ENCODE measurements at places on chromosomes 3 and 15. TPM values are rescaled to one million over a fixed set of nuclear protein-coding genes. Genes with fewer than 3 reads are reported as not detected.

ROPN1B gene
- total RNA-seq, result not detected

CHAC1 gene
- 25.8 TPM for total RNA-seq

PRR20G gene
- not detected for total RNA-seq

ARL13B gene
- total RNA-seq, result 7.8 TPM

RASL12 gene
- total RNA-seq, result not detected

MFSD1 gene
- 61.6 TPM for total RNA-seq

SOX14 gene
- total RNA-seq, result not detected

PTPRG gene
- 34.7 TPM for total RNA-seq

NCEH1 gene
- total RNA-seq, result 45.2 TPM

ITGB5 gene
- 211 TPM for total RNA-seq

DNA sequence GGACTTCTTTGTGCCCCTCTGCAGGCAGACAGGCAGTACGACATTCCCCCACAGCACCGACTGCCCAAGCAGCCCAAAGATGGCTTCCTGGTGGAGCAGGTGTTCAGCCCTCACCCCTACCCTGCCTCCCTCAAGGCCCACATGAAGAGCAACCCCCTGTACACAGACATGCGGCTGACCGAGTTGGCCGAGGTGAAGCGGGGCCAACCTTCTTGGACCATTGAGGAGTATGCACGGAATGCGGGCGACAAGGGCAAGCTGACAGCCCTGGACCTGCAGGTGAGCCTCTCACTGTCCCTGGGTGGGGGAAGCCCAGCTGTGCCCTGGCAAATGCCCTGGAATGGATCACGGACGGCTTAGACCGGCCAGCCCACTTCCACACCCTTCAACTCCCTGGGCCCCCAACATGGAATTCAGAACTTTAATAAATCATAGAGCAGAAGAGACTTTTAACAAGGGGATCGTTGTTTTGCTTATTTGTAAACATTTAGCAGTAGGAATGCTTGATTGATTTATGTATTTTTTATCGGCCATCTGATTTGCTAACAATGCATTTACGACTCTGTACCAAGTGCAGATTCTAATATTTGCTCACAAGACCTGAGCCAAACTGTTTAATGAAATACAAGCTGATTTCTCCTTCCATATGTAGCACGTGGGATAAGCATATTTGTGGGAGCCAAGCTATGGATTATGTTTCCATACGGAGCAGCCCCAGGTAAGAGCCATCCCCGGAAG, 31.1 kb downstream of the MINAR1 start:
- no peak for DNase-seq
- H3K4me3 ChIP-seq, result no peak overlapping the region
- no peak overlapping the region for H3K27ac ChIP-seq
- H3K4me1 ChIP-seq, result no peaks in the 10 kb centered on the region
- H3K36me3 ChIP-seq, result no peaks in the 10 kb centered on the region

- H3K27ac ChIP-seq, result no peak overlapping the region
- H3K27me3 ChIP-seq, result peaks cover 2% of the 10 kb centered on the region
- no peak for DNase-seq
- no peak overlapping the region for H3K4me3 ChIP-seq
Observed at GRCh38 chr3:12585181-12585580, 28.3 kb downstream of the MKRN2 start.

DNA sequence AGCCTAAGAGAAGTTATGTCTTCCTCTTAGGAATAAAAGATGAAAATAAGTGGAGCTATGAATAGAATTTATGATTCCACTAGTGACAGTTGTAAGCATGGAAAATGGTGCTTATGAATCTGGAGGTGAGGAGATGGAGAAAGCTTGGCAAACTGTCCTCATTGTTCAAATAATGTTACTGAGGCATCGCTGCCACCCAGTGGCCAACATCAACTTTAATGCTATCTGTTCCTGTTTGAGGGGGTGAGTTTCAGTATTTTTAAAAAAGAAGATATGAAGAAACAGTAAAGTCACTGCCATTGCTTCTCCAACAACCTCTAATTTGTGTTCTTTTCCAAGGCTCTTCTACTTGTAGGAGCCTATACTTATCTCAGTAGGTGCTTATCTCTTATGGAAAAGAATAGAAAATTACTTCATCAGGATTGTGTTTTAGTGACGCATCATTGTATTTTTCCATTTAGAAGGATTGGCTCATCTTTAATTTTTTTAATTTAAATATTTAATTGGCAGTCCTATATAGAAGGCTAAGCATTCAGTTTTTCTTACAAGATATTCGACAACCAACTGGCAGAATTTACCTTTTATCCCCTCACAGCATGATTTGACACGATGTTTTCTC, 260.4 kb upstream of the P2RY1 start:
- peaks cover 6% of the 10 kb centered on the region for H3K27me3 ChIP-seq
- no peaks in the 10 kb centered on the region for H3K36me3 ChIP-seq
- no peak overlapping the region for H3K27ac ChIP-seq
- DNase-seq, result peak; percentile 47
- H3K4me3 ChIP-seq, result no peak overlapping the region

DNA sequence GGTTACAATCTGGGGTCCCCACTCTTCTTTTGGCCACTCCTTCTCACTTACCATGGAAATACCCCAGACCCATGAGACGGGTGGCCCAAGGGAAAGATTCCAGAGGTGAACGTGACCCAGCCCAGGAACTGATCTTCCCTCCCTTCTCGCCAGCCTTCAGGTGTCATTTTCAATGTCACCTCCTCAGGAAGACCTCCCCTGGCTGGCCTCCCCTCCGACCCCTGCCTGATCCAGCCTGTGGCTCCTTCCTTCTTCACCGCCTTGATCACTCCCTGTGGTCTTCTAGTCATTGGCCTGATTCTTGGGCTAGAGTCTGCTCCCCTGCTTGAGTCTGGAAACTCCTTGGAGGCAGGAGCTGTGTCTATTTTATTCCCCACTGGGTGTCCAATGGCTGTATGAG, 146.1 kb downstream of the SMAD6 start:
- H3K36me3 ChIP-seq, result no peaks in the 10 kb centered on the region
- H3K27ac ChIP-seq, result no peak overlapping the region
- DNase-seq, result no peak
- no peaks in the 10 kb centered on the region for H3K27me3 ChIP-seq
- no peak overlapping the region for H3K4me3 ChIP-seq

GRCh38 chr3:17033516-17034168, 148.9 kb downstream of the PLCL2 start:
- peaks cover 18% of the 10 kb centered on the region for H3K4me1 ChIP-seq
- no peak for DNase-seq
- H3K27ac ChIP-seq, result no peak overlapping the region
- no peaks in the 10 kb centered on the region for H3K36me3 ChIP-seq
- H3K4me3 ChIP-seq, result no peak overlapping the region

GRCh38 chr15:83695246-83695645, 41.3 kb downstream of the ADAMTSL3 start:
- H3K4me1 ChIP-seq, result no peaks in the 10 kb centered on the region
- no peak for DNase-seq
- H3K27me3 ChIP-seq, result peaks cover 1% of the 10 kb centered on the region
- H3K27ac ChIP-seq, result no peak overlapping the region

- no peaks in the 10 kb centered on the region for H3K36me3 ChIP-seq
- H3K4me3 ChIP-seq, result no peak overlapping the region
- H3K27ac ChIP-seq, result no peak overlapping the region
- H3K4me1 ChIP-seq, result no peaks in the 10 kb centered on the region
- H3K27me3 ChIP-seq, result peaks cover 2% of the 10 kb centered on the region
Observed at GRCh38 chr3:54784021-54784420, 143.8 kb downstream of the LRTM1 start.

DNA sequence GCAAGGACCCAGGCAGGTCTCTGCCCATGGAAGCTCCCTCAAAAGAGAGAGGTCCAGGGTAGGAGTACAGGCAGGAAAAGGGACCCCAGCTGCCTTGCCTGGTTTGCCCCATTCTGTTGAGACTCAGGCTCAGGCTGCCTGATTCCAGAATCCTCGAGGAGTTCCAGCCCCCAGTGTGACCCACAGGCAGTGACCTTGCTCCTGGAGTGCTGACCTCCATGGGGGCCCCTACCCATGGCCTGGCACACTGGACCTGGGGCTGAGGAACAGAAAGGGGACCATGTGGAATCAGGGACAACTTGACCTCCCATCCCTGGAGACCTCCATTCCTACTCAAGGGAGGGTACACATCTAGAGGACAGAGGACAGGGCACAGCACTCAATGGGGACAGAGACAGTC, 3.4 kb upstream of the SEMA3B start:
- H3K4me1 ChIP-seq, result peaks cover 65% of the 10 kb centered on the region
- H3K4me3 ChIP-seq, result peak overlapping the region; percentile 25
- no peak for DNase-seq

- no peaks in the 10 kb centered on the region for H3K36me3 ChIP-seq
- H3K27ac ChIP-seq, result no peak overlapping the region
- DNase-seq, result no peak
- peaks cover 1% of the 10 kb centered on the region for H3K27me3 ChIP-seq
- H3K4me1 ChIP-seq, result no peaks in the 10 kb centered on the region
Observed at GRCh38 chr15:36545467-36545992, 33.9 kb upstream of the CDIN1 start.

- H3K27ac ChIP-seq, result no peak overlapping the region
- H3K36me3 ChIP-seq, result peaks cover 6% of the 10 kb centered on the region
- peaks cover 11% of the 10 kb centered on the region for H3K27me3 ChIP-seq
- DNase-seq, result no peak
Observed at GRCh38 chr3:152834191-152834775, 648 bp upstream of the P2RY1 start.

GRCh38 chr3:157353652-157354051, 83.0 kb upstream of the PTX3 start:
- peaks cover 32% of the 10 kb centered on the region for H3K36me3 ChIP-seq
- peaks cover 50% of the 10 kb centered on the region for H3K4me1 ChIP-seq
- no peak overlapping the region for H3K27ac ChIP-seq

GRCh38 chr15:44300572-44300971, 12.1 kb downstream of the GOLM2 start:
- DNase-seq, result no peak
- H3K36me3 ChIP-seq, result peaks cover 12% of the 10 kb centered on the region
- no peak overlapping the region for H3K27ac ChIP-seq
- H3K27me3 ChIP-seq, result no peaks in the 10 kb centered on the region

DNA sequence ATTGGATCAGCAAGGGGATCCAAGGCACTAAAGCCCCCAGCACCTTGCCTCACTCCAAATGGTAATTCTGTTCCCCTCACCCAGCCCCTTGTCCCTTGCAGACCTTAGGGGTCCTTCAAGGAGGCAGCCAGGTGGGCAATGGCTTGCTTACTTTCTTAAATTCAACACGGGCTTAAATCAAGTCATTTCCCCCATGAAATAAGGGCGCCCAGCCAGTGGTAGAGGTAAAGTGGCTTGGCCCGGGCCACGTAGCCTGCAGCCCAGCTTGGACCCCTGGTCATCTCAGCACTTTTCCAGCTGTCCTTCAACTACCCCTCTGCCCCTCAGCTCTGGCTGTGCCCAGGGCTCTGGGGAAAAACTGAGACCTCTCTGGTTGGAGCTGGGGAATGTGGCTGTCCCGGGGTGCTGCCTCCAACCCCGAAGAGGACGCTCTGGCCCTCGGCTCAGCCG, 1.2 kb downstream of the PSTPIP1 start:
- H3K36me3 ChIP-seq, result no peaks in the 10 kb centered on the region
- H3K4me3 ChIP-seq, result no peak overlapping the region
- no peak for DNase-seq
- H3K27me3 ChIP-seq, result peaks cover 19% of the 10 kb centered on the region
- peaks cover 8% of the 10 kb centered on the region for H3K4me1 ChIP-seq

DNA sequence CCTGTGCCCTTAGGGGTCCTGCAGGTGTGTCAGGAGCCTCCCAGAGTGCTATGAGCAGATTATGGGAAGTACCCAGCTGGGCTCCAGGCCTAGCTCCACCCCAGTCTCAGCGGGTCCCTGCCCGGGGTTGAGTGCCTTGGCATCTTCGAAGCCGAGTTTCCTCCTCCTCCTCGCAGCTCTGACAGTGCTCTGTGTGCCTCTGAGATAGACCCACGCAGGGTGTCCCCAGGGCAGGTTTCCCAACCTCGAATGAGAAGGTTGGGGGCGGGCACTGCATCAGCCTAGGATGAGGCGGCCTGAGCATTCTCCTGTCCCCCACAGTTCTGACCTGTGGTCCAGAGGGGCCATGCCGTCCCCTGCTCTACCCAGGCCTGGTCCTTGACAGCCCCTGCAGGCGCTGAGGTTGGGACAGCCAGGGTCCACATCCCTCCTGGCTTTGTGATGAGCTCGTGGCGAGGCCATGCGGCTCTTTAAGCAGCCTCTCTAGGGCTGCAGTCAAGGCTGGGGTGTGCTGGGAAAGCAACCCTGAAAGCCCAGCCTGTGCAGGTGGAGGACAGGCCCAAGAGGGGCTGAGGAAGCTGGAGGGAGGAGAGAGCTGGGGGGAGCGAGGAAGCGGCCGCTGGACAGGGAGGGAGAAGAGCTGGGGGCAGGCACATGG, 20.2 kb upstream of the SKOR1 start:
- no peak overlapping the region for H3K27ac ChIP-seq
- no peaks in the 10 kb centered on the region for H3K36me3 ChIP-seq
- no peaks in the 10 kb centered on the region for H3K27me3 ChIP-seq

GRCh38 chr15:74656935-74657535, 38.8 kb downstream of the EDC3 start:
- no peaks in the 10 kb centered on the region for H3K27me3 ChIP-seq
- no peak for DNase-seq
- H3K4me3 ChIP-seq, result no peak overlapping the region

DNA sequence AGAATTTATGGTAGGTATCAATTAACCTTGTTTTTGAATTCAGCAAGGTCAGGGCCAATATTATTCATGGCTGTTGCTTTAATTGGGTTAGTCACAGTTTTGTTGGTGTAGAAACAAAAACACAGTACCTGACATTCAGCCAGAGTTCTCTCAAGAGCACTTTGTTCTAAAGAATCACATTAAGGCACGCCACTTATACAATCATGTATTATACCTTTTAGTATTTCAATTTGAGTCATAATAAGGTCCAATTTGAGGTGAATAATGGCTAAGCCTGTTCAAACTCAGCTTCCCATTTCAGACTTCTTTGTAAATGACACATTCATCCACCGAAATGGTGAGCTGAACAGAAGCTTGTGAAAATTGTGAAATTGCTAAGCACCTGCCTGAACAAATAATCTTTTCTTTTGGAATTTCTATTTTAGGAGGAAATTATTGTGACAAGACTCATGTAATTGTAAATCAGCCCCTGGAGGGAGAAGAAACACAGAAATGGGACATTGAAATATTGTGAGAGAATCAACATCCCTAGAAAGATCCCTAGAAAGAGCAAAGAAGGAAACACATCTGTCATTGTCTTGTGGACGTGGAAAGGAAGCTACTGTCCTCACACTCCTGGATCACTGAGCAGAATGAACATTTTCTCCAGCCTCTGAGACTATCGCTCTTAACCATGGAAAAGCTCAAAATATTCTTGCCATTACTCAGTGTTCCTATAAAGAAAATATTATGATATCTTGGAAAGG, 29.3 kb downstream of the RIOX2 start:
- no peak for DNase-seq
- no peak overlapping the region for H3K27ac ChIP-seq
- H3K36me3 ChIP-seq, result peaks cover 25% of the 10 kb centered on the region
- no peaks in the 10 kb centered on the region for H3K4me1 ChIP-seq
- H3K27me3 ChIP-seq, result no peaks in the 10 kb centered on the region

Measured in HFFc6 (cell line).